ENCODE measurements at places on chromosomes 1 and 21. TPM values are rescaled to one million over a fixed set of nuclear protein-coding genes. Genes with fewer than 3 reads are reported as not detected.

DNA sequence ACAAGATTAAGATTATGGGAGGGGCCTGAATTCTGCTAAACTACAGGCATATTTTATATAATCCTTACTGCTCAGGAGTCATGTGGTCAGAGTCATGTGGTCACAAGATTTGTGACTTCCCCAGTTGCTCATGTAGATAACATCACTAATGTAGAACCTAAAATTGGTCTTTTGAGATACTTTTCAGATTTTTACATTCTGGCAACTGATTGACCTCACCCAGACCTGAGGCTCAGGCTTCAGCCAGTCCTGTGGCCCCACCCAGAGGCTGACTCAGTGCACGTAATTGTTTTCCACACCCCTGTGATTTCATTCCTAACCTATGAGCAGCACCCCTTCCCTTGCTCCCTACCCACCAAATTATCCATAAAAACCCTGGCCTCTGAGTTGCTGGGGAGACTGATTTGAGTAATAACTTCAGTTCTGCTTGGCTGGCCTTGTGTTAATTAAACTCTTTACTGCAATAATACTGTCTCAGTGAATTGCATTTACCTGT lies 41.7 kb upstream of the ZNF326 start:
- DNase-seq, result peak; percentile 95

TNFSF4 gene
- 0.18 TPM for total RNA-seq

DNA sequence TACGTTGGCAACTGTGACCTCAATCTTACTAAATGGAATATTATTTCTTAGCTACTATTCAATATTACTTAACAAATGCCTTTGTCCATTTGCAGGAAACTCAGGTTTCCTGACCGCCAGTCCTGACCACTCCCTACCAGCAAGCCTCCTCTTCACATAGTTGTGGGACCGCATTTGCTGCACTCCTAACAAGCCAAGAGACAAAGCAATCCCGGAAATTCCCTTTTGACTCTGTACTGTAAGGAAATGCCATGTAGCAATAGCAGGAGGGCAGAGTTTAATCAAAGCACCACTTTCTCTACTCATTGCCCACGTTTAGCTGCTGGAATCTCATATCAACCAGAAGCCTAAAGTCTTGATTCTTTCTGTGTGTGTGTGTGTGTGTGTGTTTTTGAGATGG lies 28.1 kb upstream of the ACBD6 start:
- DNase-seq, result peak; percentile 72

DNA sequence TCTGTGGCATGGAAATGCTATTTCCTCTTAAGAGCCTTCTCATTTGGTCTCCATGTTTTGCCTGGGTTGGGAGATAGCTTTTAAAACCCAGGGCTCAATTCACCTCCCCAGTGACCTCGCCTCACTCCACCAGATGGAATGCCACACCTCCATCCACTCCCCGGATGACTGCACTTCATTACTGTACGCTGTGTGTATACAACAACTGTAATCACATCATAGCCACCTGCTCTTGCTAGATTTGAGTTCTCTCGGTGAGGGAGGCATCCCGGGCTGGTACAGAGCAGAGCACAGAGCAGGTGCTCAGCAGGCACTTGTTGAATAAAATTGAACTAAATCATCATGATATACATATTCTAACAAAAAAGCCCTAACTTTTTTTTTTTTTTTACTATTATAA lies 26.0 kb downstream of the SDE2 start:
- DNase-seq, result peak; percentile 49
